Sciatic nerve (tissue), 2 donors: ENCODE measurements at places on chromosomes 5 and 9. TPM values are rescaled to one million over a fixed set of nuclear protein-coding genes. Genes with fewer than 3 reads are reported as not detected.

The NR5A1 gene
- not detected for total RNA-seq

The SLC36A3 gene
- not detected for total RNA-seq

GRCh38 chr9:137049544-137050449, 3.8 kb upstream of the NPDC1 start:
- no peak for DNase-seq

DNA sequence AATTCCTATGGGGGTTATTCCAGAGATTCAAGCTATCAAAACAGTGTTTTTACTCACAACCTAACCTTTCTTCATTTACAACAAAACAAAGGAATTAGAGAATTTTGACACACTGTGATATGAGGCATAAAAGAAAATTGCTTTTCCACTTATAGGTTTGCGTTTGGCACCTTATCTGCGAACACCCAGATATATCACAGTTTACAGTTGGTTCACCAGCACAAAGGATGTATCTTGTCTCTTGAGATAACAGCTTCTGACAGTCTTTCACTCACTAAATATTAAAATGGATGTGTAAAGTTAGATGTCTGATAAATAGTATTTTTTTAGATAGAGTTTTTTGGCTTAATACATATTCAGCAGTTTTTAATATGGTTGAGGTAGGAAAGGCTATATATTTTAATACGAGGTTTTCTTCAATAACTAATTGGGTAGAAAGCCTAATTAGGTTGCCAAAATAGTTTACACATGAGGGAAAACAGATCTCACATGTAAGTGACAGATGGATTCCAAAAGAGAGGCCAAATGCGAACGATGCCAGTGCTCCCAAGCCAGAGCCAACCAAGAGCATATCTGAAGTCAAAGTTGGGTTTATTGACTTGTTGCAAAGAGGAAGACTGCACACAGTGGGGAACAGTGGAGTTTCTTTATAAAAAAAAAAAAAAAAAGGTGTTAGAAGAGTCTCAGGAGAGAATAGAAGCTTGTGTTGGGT, 1495.2 kb downstream of the MAT2B start:
- DNase-seq: no peak

- peak; percentile 82 for DNase-seq
These were observed 62.8 kb downstream of the PFDN1 start for GRCh38 chr5:140239939-140240700.

- no peak for DNase-seq
These were observed 160.8 kb upstream of the KLF4 start for GRCh38 chr9:107650321-107650720.

DNA sequence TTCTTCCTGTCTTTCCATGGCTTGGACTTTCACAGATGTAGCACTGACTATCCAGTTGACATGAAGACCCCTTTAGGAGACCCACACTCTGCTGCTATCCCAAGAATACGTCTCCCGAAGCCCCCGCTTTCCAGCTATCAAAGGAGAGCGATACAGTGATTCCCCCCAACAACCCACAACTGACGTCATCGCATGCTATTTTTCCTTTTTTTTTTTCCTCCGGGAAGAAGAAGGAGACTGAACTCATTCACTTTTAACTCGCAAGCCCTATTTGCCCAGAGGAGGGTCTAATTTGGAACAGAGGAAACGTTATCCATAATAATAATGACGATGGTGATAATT, 2.1 kb downstream of the PAPPA start:
- DNase-seq: no peak

- DNase-seq: no peak
These were observed 112.2 kb downstream of the GABBR2 start for GRCh38 chr9:98596486-98596885.

DNA sequence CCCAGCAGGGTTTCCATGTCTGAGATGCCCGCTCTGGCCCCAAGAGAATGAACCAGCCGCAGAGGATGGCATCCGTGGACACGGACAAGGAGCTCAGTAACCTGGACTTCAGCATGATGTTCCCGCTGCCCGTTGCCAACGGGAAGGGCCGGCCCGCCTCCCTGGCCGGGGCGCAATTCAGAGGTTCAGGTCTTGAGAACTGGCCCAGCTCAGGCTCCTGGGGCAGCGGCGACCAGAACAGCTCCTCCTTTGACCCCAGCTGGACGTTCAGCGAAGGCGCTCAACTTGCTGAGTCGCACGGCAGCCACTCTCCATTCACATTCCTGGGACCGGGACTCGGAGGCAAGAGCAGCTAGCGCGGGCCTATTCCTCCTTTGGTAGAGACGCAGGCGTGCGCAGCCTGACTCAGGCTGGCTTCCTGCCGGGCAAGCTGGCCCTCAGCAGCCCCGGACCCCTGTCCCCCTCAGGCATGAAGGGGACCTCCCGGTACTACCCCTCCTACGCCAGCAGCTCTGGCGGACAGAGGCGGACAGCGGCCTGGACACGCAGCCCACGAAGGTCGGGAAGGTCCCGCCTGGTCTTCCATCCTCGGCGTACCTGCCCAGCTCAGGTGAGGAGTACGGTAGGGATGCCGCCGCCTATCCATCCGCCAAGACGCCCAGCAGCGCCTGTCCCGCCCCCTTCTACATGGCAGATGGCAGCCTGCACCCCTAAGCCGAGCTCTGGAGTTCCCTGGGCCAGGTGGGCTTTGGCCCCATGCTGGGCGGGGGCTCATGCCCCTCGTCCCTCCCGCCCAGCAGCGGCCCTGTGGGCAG, 74.4 kb downstream of the INSL6 start:
- DNase-seq: no peak

DNA sequence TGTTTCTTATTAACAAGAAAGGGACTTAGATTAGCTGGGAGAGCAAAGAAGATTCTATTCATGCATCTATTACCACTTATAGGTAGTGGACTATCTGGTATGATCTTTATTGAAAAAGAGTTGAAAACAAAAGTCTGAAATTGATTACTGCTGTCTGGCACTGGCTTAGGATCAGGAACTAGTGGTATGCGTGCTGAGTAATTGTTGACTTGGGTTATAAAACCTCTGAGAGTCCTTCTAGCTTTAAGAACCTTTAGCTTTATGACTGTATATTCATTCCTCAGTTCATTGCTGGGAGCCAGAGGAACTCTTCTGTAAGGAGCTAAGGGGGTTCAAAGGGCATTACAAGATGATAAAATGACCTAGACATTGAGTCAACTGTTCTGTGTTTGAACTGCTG, 7.6 kb downstream of the SLC1A1 start:
- DNase-seq: no peak

GRCh38 chr5:139473565-139473964, 2.8 kb downstream of the SMIM33 start:
- DNase-seq: no peak

DNA sequence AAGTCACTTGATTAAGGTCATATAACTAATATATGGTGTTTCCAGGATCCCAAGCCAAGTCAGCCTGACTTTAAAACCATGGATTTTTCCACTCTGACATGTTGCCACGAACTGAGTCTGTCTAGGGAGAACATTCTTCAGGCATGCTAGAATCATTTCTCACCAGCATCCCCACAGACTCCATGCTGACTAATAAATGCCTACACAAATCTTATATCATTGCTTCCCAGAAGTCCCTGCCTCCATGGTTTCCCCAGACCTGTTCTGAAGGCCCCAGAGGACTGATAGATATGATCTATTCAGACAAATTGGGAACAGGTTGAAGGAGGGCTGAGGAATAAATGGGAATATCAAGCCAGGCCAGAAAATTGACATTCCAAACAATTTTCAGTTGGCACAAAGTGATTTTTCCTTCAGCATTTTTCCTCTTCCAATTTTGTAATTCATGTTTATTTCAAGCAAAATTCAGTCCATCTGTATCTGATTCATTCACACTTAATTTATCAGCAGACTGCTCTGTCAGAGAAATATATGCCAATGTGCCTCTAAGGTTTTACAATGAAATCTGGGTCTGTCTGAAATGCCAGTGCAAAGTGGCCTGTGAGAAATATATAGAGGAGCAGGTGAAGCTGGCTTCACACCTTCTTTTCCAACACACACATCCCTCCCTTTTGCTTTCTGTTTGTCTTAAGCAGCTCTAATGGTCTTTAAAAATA, 413.6 kb upstream of the TNC start:
- DNase-seq: no peak

- DNase-seq: no peak
These were observed 1.9 kb downstream of the GPBP1 start for GRCh38 chr5:57175551-57176309.

- DNase-seq: no peak
These were observed 10.5 kb upstream of the SCAI start for GRCh38 chr9:125153712-125154367.

- DNase-seq: no peak
These were observed 103.9 kb downstream of the FRMD3 start for GRCh38 chr9:83434254-83434653.

DNA sequence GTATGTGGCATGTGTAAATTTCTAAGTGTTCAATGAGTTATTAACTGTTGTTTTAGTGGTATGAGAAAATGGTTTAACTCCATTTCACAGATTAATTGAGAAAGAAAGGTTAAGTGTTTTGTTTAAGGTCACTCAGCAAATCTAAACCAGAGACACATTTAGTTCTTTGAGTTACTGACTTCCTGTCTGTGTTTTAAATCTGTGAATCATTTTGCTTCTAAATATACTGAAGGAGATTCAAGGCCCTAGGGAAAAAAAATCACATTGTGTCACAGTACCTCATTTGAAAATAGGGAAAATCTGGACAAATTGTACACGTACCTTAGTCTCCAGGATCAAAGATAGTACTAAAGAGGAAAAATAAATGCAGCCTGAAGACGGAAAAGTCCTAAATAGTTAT, 368.2 kb downstream of the TMEM161B start:
- no peak for DNase-seq

- DNase-seq: no peak
These were observed 232.9 kb downstream of the GOLPH3 start for GRCh38 chr5:31941151-31941755.

DNA sequence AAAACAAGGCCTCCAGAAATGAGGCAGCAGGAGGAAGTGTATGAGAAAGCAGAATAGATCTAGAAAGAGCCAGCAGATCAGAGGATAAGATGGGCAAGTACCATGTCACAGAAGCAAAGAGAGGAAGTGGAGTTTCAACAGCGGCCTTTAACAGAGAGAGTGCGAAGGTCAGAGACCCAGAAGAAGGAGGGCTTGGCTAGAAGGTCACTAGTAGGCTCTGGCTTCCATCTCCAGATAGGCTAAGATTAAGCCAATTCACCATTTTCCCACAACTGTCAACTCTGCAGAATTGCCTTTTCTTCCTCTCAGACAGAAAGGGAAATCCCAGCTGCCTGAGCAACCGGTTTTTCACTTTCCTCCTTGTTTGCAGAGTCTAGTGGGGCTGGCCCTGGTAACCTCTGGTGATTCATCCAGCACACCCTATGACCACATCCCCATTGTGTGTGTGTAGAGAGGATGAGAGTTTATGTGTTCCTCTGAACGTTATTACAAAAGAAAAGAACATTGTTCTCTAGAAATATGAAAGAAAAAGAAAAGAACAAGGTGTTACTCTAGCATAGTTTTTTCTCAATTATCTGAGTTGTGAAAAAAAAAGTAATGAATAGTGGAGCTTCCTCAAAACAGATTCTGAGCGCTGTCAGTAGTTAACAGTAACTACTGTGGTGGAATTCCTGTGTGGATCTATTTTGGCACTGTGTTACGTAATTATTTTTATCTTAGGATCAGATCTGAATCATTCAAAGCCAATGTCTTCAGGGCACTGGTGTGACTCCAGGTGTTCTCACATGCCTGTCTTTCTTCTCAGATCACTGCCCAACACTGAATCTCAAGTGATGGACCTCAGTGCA, 220.4 kb downstream of the ARRDC3 start:
- DNase-seq: no peak

DNA sequence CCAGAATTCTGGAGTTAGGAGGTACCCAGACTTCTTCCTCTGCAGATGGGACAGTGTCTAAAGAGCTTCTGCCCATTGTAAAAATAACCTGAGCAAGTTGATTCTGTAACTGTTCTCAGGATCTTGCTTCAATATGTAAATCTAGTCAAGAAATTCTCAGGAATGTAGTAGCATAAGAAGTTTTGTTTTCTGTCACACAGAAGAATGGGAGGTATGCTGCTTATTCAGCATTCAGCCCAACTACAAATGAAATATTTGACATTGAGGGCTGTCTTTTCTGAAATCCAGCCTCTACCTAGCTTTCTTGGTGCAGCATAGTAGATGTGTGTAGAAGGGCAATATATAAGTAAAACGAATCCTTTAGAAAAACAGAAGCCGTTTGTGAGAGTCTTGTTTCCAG, 13.8 kb downstream of the MACIR start:
- no peak for DNase-seq

DNA sequence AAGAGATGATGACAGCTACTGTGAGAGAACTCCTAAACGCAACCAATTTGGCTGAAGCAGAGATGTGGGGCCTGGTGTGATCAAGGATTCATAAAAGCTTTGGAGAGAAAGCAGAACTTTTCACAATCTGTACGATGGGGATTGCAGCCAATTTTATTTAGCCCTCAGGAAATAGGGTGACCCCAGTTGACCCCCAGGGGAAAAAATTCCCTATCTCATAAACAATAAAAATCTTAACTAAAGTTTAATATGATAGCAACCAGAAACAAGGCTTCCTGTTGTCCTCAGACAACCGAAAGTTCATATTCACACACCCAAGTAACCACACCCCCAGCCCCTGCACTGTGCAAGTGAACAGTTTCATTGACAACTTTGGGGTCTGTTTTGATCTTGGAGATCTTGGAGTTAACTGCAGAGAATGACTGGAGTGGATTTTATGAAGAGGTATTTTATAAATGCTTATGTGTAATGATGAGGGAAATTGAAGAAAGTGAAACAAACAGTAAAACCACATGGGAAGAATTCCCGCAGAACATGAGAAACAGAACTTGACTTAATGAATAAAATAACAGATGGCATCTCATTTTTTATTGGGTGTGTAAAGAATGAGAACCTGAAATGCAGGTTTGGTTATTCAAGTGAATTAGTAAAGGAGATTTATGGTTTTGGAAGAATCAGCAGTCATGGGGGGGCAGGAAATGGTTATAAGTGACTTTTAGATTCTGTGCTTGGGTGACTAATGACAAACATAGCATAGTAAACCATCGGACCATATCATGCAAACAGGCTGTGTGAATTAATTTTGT, 94.5 kb downstream of the PDE4D start:
- no peak for DNase-seq

DNA sequence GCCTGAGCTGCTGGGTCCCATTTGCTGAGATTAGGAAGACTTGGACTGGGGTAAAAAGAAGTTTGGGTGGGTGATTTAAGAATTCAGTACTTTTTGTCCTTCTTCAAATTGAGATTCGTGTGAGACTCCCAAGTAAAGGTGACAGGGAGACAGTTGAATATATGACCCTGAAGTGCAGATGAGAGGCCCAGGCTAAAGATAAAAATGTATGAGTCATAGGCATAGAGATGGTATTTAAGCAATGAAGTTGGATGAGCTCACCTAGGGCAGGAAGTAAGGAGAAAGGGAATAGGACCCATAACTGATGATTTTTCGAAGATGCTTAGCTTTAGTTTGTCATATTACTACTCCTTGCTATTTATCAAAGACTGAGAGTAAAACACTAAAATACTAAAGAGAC, 255.9 kb upstream of the ADRA1B start:
- no peak for DNase-seq

DNA sequence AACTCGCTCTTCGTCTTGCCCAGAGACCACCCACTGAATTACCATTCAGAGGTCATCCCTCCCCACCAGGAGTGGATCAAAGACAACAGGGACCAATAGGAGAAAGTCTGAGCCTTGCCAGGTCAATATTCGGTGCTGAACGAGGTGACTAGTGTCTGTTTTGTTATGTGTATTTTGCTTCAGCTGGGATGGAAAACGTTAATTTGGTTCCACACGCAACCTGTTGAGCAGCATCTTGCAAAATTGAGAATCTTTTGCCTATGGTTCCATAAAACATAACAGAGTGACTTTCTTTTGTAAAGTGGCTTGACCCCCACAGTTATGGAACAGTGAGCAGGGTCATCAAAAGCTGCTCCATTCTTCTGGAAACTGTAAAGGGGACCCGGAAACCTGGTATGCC, 168.4 kb downstream of the MSX2 start:
- no peak for DNase-seq
